ENCODE measurements at places on chromosomes 13 and 19.

DNA sequence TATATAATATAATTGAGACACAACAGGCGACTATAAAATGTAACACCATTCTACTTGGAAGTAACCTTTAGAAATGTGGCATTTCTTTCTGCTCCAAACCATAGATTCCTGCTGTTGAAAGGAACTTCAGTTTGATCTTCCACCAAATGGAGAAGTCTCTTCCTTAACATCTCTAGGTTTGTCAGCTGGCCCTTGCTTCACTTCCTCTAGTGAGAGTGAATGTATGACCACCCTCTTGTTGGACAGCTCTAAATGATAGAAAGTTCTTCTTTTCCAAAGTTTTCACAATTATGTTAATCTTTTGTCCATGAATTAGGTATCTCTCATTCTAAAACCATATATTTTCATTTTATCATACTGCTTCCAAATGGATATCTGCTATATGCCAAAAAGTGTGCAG is 13.8 kb upstream of the COG6 start:
- no peak for DNase-seq

- no peak for DNase-seq
These were observed 3.7 kb downstream of the BRSK1 start for GRCh38 chr19:55287361-55288079.

DNA sequence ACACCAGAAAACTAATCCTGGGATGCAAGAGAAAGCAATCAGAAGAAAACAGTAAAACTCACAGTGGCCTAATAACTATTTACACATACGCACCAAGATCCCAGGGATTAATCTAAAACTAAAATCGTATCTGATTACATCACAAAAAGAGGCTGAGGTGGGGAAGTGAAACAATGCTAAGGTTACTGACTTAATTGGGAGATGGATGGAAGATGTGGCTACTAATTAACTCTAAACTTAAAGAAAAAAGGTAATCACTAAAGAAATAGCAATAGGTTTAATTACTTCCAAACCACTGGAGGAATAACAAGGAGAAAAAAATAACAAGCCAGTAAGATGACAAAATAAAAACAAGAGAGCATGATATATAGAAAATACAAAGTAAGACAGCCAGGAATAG is 50.4 kb downstream of the NUFIP1 start:
- no peak for DNase-seq

GRCh38 chr19:30731591-30731990 is 359.4 kb downstream of the ZNF536 start:
- DNase-seq = no peak

GRCh38 chr19:49712397-49712859 is 21.5 kb downstream of the CPT1C start:
- no peak for DNase-seq

GRCh38 chr13:94419925-94420305 is 59.6 kb downstream of the DCT start:
- no peak for DNase-seq

DNA sequence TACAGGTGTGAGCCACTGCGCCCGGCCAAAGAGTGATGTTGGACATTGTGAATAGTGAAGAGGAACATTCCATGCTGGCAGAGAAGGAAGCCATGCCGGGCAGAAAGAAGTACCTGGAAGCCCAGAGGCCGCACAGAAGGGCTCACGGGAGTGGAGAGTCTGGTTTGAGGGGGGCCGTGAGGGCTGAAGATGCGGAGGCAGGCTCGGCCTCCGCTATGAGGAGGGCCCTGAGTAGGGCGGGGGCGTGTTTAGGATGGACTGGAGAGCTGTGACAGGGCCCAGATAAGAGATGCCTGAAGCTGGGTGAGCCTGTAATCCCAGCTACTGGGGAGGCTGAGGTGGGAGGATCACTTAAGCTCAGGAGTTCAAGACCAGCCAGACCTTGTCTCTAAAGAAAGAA is 1.6 kb downstream of the JOSD2 start:
- DNase-seq = no peak

- no peak for DNase-seq
These were observed 422.8 kb upstream of the PCDH9 start for GRCh38 chr13:67652887-67653286.

DNA sequence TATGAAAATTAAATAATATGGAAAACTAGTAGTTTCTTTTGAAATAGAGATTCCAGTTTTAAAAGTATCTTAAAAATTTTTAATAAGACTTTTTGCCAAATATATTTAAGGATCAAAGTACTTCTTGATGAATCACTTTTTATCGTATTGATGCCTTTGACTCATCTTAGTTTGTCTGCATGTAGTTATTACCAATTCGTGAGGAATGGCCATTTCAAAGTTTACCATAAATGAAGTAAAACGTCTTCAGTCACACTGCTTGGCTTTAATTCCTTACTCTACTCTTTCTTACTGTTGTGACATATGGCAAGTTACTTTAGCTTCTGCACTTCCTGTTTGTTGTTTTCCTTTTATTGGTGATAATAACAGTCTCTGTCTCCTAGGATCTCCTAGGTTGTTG is 38.3 kb downstream of the NDFIP2 start:
- no peak for DNase-seq

GRCh38 chr13:52034616-52035226 is 10.2 kb downstream of the UTP14C start:
- DNase-seq = no peak

GRCh38 chr13:33244907-33245287 is 40.7 kb downstream of the STARD13 start:
- no peak for DNase-seq

- DNase-seq = no peak
These were observed 338.3 kb downstream of the POU4F1 start for GRCh38 chr13:78265098-78265497.

- DNase-seq = peak; percentile 43
These were observed at the start of gene ATP8B3 for GRCh38 chr19:1811942-1812425. ATP8B3 (minus strand) TSS chr19:1812276; CDS start chr19:1811736, 540 bp downstream.

GRCh38 chr13:46925486-46925885 is 28.6 kb upstream of the HTR2A start:
- no peak for DNase-seq

- DNase-seq = no peak
These were observed 792.1 kb upstream of the SPRY2 start for GRCh38 chr13:81133066-81133465.

GRCh38 chr19:55681131-55682092 is 6.4 kb downstream of the EPN1 start:
- DNase-seq = no peak

DNA sequence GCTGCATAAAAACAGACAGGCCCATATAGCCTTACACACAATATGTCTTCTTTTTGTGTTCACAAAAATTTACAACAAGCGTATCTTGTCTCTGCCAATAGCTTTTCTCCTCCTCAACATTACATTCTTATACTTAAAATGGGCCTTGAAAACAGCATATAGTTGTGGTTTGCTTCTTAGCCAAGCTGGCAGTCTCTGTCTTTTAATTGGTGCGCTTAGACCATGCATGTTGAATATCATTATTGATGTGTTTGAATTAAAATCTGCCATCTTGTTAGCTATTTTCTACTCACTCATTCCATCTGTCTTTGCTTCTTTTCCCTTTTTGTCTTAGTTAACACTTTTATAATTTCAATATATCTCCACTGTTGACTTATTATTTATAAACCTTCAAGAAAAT is 76.4 kb downstream of the ING1 start:
- DNase-seq = no peak

GRCh38 chr13:112014857-112015256 is 52.1 kb upstream of the SOX1 start:
- no peak for DNase-seq

DNA sequence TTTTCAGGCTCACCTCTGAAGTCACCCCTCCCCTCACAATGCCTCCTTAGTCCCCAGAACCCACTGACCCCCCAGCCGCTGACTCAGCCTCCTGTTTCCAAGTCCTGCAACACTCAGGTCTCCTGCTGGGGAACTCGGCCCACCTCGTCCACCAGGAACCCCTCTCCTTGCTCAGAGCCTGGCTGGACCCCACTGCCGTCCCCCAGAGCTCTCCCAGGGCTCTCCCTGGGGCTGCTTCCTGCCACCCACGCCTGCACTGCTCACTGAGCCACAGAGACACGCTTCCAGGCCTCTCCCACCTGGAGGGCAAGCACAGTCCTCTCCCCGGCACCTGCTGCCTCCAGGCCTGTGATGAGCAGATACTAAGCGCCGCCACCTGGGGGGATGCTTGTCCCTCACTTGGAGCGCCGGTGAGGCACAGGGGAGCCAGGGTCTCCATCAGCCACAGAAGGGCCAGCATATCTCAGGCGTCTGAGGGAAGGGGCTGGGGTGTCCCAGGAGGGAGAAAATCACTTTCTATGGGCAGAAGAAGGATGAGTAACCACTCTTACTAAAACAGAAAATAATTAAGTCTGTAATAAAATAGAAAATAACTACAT is 53.8 kb downstream of the KLF2 start:
- DNase-seq = no peak

GRCh38 chr19:47266401-47266941 is 8.2 kb upstream of the INAFM1 start:
- no peak for DNase-seq

DNA sequence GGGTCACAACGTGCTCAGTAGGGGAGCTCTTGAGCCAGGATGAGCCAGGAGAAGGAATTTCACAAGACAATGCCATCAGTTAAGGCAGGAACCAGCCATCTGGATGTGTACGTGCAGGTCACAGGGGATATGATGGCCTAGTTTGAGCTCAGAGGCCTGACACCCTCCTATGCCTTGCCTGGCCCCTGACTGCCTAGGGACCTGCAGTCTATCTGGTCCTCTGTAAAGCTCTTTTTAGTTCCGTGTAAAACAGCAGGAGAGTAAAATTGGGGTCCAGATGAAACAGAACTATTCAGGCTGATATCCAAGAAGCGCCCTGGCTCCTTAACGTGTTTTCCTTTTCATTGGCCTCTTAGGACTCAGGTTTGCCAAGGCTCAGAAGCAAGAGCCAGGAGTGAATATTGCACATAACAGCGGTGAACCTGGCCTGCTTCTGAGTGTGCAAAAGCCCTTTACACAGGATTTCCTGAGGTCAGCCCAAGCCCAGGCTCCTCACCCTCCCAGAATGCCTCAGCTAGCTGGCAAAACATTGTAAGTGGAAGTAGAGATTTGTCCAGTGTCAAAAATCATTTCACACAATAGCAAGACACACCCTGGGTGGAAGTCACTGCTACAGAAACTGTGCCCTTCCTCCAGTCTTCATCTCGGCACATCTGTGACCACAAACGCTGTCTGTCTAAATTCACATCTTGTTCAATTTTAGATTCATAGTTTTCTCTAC is 777.2 kb downstream of the UQCRFS1 start:
- DNase-seq = peak; percentile 0

DNA sequence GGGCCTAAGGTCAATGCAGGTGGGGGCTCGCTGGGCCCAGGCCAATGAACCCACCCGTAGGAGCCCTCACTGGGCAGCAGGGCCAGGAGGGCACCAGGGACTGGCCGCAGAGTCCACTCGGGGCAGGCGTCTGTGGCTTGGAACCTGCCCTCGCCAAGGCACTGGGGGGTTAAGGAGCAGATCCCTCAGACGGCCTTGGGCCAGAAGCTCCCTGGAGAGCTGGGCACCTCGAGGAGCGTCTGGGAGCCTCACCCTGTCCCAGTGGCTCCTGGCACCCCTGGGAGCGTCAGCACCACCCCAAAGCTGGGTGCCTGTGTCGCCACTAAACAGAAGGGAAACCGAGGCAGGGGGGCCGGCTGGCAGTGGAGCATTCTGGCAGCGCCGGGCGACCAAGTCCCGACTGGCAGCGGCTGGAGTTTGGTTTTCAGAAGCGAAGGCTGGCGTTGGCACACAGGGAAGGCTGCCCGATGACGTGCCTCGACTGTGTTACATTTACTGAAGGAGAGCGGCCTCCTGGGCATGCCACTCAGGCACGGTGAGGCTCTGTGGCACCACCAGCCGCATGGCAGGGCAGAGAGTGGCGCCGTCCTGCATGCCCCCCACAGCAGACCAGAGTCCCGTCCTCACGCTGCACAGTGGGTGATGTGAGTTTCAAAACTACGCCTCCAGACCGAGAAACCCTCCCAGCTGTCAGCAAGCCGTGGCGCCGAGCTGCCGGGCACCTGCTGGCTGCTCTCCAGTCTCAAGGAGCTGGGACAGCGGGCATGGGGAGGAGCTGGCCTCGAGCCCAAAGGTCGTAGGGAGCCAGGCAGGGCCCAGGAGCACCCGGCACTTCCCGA is 9.2 kb upstream of the MEX3D start:
- DNase-seq = no peak

- no peak for DNase-seq
These were observed 264.4 kb downstream of the TEX29 start for GRCh38 chr13:111584870-111585269.

DNA sequence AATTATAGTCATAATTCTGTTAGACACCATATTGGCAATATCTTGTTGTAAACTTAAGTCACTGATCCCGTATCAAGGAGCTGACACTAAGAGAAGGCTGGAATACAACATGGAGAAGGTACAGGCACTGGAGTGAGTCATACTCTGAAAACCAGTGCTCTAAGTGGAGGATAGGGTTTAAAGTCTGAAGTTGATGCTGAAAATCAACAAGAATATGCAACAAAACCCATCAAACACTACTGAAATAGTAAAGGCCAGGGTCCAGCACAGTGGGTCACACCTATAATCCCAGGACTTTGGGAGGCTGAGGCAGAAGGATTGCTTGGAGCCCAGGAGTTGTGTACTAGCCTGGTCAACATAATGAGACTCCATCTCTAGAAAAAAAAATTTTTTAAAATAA is 73.2 kb upstream of the KLF5 start:
- no peak for DNase-seq

GRCh38 chr13:37295071-37295470 is 189.6 kb upstream of the CSNK1A1L start:
- no peak for DNase-seq

DNA sequence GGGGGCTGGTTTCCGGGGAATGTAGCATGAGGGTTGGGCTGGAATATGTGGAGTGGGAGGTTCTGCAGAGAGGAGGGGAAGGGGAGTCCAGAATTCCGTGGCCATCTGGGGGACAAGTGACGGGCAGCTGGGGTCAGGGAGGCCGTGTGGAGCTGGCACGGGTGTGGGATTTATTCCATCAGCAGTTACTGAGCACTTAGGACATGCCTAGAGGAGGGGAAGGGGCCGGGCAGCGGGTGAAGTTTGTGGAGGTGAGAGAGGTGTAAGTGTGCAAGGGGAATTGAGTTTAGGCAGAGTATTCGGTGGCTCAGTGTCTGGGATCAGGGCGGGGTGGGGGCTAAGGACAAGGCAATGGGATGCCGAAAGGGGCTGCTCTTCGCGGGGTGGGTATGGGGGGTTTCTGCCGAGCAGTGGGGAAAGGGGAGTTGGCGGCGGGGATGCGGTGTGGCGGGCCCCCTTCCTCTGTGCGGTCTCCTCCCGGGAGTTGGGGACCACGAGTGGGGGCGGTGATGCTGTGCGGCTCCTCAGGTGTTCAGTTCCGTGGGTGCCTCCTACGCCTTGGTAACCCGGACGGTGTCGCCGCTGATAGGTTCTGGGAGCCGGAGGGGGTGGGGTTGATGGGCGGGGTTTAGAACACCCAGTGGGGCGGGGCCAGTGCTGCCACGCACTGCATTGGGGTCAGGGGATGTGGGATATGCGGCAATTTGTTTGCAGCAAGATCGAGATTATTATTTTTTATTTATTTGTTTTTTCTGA is 5.4 kb downstream of the CCDC61 start:
- peak; percentile 57 for DNase-seq

Measured in stimulated activated CD8-positive, alpha-beta memory T cell treated with anti-CD3 and anti-CD28 coated beads, Interleukin-15, amount 100 ng/mL, for 1 hour (primary cell).